ENCODE measurements at places on chromosomes 6 and 20.

DNA sequence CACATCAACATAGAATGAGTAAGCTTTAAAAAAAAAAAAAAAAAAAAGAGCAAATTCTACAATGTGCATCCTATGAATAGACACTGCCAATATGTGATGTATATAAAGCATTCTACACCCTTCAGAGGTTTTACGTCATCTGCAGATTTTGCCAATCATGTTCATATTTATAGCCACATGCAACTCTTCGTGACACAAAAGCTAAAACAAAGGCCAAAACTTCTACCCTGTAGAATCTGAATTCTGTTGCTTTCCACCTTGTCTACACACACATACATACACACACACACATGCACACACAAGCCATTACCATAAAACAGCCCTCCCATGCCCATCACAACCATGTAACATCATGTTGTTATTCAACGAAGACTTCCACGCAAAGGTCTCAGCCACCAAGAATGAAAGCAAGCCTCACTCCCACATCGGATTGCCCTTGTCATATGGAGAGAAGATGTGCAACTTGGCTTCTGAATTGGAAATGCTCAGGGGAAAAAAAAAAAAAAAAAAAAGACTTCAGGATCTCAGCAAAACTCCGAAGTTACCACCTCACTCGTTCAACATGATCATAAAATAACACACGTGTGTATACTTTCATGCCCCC lies 479.4 kb upstream of the JARID2 start:
- DNase-seq = no peak

GRCh38 chr6:39114388-39114703 lies 640 bp downstream of the SAYSD1 start:
- DNase-seq = no peak

DNA sequence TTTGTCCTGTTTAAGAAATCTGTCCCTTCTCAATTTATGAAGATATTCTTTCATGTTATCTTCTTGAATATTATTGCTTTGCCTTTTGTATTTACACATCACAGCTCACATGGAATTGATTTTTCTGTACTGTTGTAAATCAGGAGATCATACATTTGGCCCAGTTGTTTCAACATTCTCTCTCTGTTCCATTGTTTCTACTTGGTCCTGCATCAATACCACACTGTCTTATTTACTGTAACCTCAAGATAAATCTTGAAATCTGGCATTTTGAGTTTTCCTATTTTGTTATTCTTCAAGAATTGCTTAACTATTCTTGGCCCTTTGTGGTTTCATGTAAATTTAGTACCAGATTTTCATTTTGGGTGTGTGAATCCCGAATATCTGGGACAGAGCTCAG lies 121.7 kb upstream of the CCN2 start:
- no peak for DNase-seq

DNA sequence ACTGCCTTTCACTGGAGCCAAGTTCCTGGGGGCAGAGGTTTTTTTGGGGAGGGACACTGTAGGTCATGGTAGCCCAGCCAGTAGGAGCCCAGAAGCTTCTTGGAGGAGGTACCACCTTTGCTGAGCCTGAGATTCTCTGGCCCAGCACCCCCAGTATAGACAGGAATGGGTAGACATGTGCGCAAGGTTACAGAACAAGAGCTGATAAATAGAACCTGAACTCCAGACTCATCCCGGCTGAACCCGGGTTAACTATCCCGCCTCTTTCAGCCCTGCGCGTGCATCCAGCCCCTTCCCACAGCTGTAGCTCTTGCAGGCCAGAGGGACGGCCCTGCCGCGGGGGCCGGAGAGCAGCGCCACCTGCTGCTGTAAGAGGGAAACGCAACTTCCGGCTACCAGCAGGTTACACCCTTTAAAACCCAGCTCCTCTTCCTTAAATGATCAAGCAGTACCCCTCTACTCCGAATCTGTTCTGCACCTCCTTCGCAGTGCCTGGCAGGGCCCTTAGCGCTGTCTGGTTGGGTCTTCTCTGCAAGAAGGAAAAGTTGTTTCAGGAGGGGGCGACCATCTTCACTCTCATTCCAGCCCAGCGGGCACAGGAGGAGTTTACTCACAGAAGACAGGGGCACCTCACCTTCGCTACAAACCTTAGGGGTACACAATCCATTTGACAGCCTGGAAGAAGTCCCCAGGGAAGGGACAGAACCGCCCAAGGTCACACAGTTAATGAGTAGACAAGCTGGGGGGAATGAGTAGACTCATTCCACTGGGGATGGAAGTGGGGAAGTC lies 7.5 kb downstream of the SRXN1 start:
- DNase-seq = peak; percentile 62

All from NCI-H2171 (cell line).